ENCODE measurements at places on chromosomes 1 and 21.

GRCh38 chr1:31397360-31398095 lies 15.5 kb upstream of the SERINC2 start:
- DNase-seq: no peak

GRCh38 chr1:155379631-155380090 lies 59.0 kb downstream of the RUSC1 start:
- no peak for DNase-seq

- DNase-seq: no peak
Observed at GRCh38 chr21:35120631-35121180, 71.6 kb upstream of the RUNX1 start.

DNA sequence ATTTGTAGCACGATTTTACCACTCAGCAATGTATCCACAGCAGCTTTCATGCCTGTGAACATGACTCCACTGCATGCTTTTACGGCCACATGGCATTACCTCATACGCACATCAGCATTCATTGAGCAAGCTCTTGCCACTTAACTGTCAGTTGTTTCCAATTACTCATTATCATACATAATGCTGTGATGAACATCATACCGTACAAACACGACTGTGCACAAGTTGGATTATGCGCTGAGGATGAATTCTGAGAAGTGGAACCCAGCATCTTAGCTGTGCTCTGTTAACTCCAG lies 9.6 kb downstream of the UMODL1 start:
- no peak for DNase-seq

DNA sequence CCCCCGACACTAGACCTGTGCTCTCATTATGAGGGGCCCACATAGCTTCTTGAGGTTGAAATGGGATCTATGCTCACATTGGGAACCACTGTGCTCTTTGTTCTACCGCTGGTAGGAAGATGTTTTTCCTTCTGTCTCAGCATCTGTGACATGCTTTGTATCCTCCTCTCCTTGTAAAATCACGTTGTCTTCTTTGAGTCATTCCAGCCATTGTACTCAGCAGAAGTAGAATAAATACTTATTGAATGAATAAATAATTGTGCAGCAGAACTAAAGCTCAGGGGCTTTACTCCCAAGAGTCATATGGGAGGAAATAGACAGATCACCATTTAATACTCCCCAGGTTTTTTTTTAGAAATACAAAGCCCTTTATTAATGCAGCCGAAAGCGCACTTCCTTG lies 66.3 kb upstream of the EDEM3 start:
- DNase-seq: no peak

- no peak for DNase-seq
Observed at GRCh38 chr1:22169816-22170215, 26.9 kb upstream of the WNT4 start.

GRCh38 chr1:12772520-12772919 lies 1.0 kb upstream of the PRAMEF12 start:
- no peak for DNase-seq

GRCh38 chr1:229248821-229249817 lies 21.8 kb upstream of the RAB4A start:
- no peak for DNase-seq

- no peak for DNase-seq
Observed at GRCh38 chr1:212685429-212685828, 14.2 kb downstream of the BATF3 start.

- no peak for DNase-seq
Observed at GRCh38 chr1:202967684-202968281, 726 bp upstream of the CYB5R1 start.

DNA sequence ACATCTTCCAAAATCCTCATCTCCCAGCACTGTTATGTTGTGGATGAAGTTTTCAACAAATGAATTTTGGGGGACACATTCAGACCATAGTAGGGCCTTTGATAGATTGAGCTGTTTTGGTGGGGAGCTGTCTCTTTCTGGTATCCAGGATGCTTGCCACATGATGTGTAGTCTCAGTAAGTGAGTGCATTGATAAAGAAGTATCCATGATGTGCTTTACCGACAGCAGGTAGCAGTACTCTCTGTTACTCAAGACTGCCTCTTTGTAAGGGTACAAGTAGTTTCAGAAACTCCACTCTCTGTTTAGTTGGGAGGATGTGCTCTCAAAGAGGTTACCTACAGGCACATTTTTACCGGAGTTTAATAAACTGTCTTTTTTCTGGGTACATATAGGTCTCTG lies 26.5 kb downstream of the DYRK1A start:
- no peak for DNase-seq

DNA sequence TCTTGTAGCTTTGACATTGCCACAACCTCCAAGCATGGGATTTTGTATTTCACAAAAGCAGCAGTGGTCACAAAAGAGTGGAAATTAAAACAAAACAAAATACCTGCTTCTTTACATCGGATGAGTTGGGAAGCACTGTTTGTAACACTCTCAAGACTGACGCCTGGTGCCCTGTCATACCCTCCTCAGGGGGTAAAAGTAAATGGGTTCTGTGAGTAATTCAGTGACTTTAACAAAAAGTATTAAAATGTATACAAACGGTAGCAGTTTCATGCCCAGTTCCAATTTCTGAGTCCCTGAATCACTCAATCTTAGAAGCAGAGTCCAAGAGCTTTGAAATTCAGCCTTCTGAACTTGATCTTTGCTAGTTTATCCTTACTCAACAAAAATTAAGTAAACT lies 152.5 kb downstream of the TIAM1 start:
- DNase-seq: no peak

DNA sequence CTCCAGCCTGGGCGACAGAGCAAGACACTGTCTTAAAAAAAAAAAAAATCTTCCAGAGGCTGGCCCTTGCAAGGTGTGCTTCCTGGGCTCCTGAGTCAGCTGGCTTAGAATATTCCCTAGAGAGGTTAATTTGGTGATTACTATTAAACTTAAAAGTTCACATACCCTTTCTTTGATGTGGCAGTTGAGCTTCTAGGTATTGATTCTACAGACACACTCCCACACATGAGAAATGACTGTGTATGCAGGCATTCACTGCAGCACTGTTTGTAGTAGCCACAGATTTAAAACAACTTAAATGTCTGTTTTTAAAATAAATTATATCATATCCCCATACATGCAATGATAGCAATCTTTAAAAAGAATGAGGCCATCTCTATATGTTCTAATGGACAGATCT lies 93.4 kb downstream of the GDAP2 start:
- no peak for DNase-seq

- no peak for DNase-seq
Observed at GRCh38 chr21:32325706-32326105, 27.1 kb downstream of the MRAP start.

DNA sequence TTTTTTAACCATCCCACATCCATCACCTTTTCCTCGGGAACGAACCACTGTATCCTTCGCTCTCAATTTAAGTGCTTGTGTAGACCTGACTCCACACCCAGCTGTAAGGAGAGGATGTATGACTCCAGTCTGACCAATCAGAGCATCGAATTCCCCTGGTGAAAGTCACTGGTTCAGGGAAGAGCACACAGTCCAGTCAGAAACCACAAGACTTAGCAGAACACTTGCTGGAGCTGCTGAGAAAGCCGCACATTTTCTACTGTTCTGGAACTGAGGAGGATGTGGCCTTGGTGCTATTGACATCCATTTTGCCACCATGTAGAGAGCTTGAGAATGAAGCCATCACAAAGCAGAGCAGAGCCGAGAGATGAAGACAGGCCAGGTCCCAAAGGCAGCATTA lies 59.9 kb upstream of the CNN3 start:
- no peak for DNase-seq

DNA sequence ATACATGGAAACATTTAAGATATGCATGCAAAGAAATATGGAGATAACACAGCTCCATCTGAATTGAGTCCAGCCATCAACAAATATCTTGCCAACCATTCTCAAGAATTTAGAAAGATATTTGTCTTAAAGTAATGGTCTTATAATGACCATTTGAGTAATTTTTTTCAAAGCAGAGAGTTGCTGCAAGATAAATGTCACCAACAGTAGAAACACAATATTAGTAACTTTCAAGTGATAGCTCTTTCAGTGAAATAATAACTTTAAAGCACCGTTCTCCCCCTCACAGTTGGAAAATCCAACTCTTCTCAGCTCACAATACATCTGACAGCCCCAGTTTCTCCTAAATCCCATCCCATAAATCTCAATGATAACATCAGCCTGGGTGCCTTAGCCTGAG lies 481.0 kb upstream of the ADAMTS5 start:
- DNase-seq: no peak

DNA sequence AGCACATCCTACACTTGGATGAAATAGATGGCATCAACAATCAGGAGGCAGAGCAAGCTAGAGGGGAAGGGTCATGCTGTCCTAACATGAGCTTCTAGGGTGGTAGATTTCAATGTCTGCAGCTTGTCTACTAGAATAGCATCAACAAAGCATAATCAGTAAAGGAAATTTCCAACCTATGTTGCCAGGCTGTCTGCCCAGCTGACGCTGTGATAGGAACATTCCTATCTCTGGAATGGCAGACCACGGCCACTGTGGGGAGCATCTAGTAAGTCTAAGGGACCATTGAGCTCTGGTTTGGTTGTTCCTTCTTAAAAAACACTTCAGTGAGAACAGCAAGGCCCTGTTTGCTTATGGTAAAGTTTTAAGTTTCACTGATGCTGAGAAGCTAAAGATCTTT lies 206.8 kb downstream of the PAPPA2 start:
- DNase-seq: no peak

DNA sequence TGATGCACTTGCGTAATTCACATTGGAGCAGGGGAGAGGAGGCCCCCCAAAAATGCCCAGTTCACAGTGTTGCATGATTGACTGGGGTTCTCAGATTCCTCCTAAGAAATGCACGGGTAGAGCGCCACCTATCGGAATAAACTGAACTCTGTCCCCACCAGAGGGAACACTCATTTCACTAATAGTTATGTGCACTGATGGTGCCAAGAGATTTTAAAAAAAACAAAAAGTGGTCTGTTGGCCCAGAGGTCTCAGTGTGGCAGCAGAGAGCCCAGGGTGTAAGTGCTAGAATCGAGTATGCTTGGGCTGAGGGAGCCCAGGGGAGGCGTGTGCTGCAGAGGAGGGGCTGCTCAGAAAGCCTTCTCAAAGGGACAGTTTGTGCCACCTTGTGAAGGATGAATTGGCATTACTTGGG lies 6.9 kb downstream of the PINK1 start:
- peak; percentile 38 for DNase-seq

DNA sequence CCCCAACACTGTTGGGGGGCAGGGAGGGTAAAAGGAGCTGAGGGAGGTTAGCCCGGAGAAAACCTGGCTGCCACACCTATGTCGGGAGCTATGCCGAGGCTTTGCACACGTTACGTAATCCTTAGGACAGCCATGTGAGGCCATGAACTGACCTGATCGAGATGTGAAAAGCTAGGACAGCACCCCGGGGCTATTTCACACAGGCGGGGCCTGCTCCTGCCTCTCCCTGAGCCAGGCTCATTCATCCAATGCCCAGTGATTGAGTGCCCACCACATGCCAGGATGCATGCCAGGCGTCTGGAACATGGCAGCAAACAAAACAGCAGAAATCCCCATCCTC lies 30.2 kb downstream of the LDLRAP1 start:
- DNase-seq: no peak

- DNase-seq: no peak
Observed at GRCh38 chr1:221310180-221310579, 430.9 kb downstream of the HLX start.

GRCh38 chr1:23978805-23979204 lies 1.3 kb downstream of the SRSF10 start:
- DNase-seq: no peak

DNA sequence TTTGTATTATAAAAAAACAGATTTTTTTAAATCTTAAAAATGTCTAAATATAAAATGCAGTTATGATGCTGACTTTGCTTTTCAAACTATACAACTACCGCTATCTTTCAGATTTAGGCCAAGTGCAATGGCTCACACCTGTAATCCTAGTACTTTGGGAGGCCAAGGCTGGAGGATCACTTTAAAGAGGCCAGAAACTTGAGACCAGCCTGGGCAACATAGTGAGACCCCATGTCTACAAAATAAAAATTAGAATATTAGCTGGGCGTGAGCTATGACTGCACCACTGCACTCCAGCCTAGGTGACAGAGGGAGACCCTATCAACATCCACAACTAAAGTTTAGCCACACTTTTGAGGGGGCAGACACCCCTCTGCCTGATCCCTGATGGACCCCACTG lies 20.3 kb downstream of the ZBTB17 start:
- no peak for DNase-seq

DNA sequence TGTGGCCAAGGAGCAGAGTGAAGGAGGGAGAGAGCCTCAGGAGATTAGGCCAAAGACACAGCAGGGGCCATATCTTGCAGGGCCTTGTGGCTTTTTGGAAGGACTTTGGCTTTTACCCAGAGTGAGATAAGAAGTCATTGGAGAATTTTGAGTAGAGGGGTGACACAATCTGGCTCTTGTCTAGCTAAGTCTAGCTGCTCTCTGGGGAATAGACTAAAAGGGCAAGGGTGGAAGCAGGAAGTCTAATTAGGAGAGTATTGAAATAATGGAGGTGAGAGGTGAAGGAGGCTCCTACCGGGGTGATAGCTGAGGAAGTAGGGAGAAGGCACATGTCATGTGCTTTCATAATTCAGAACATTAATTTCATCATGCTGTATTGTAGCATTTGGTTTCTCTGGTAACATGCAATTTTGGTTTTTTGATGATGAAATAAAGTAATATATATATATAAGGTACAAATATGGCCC lies 34.3 kb upstream of the KCNA3 start:
- DNase-seq: no peak

DNA sequence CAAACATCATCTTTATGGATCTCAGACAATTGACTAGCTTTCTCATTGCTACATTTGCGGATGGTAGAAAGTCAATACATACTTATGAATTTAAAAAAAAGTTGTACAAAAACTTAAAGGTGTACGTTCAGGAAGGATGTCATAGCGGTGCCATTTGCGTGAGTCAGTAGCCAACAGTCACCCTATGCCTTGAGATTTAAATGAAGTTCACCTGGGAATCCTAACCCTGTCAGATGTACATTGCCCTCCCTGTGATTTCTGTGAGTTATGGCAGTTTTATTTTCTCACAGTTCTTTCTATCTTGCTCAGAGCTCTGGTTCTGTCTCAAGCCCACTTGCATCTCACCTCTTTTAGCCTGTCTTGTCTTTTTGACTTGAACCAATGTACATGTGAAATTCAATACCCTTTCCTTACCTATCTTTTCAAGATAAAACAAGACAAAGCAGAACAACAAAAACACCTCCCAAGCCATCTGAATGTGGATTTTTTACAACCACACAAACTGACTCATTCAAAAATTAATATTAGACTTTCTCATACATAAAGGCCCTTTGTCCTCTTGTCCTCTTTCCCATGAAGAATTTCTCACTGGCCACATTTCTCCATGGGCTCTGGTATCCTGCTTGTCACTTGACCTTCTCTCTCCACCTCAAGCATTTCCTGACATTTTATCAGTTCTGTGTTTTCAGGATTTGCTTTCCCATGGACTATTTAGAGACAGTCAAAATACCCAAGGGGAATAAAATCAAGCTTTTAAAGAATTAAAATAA lies 25.3 kb upstream of the ZNF697 start:
- no peak for DNase-seq

GRCh38 chr1:244164511-244164890 lies 113.4 kb downstream of the ZBTB18 start:
- DNase-seq: no peak

GRCh38 chr1:65791396-65791795 lies 1.3 kb upstream of the PDE4B start:
- DNase-seq: no peak

Data from activated naive CD8-positive, alpha-beta T cell treated with anti-CD3 and anti-CD28 coated beads for 36 hours (primary cell).